ENCODE measurements at places on chromosomes 11 and 22.

DNA sequence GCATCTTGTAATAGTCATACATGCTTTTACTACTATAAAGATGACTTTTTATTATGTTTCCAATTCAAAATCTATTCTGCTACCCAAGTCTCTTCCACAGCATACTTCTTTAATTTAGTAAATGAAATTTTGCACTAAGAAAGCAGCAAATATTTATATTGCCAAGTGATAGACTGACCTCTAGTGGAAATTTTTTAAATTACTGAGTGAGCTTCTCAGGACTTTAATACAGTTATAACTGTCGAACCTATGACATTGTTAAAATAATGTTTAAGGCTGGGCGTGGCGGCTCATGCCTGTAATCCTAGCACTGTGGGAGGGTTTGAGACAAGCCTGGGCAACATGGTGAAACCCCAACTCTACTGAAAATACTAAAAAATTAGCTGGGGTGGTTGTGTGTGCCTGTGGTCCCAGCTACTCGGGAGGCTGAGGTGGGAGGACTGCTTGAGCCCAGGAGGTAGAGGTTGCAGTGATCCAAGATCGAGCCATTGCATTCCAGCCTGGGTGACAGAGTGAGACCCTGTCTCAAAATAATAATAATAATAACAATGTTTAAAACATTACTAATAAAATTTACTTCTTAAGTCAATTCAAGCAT lies 27.3 kb downstream of the STK33 start:
- DNase-seq, result no peak

GRCh38 chr11:32821517-32821916 lies 8.2 kb upstream of the PRRG4 start:
- DNase-seq, result no peak

GRCh38 chr11:84292006-84292405 lies 1005.8 kb upstream of the CCDC90B start:
- no peak for DNase-seq

DNA sequence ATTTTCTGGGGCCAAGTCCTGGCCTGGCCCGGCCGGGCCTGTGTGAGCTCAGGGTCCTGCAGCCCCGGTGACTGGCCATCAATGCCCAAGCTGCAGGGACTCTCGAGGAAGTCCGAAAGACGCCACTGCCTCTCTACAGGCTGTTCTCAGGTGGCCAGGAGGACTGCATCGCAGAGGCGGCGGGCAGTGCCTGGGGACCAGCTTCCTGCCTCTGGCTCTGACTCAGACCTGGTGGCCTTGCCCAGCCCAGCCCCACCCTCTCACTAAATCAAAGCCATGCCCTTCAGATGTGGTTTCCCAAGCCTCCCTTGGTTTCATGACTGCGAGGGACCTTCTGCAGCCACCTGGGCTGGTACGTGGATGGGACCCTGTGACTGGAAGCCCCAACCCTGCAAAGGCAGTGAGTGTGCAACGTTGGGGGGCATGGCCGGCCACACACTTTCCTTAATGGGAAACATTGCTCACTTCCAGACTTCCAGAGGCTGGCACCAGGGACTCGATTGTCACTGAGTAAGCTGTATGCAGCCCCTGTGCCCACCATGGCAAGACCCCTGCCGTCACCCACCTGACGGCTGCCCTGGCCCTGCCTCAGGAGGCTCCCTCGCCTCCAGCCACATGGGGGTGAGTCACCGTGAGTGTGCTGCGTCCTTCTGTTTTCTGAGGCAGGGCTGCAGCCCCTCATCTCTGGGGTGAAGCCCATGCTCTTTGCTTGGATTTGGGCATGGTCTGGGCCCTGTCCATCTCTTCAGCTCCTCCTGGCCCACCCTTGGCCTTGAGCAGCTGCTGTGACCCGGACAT lies 6.0 kb upstream of the FGF3 start:
- peak; percentile 43 for DNase-seq

DNA sequence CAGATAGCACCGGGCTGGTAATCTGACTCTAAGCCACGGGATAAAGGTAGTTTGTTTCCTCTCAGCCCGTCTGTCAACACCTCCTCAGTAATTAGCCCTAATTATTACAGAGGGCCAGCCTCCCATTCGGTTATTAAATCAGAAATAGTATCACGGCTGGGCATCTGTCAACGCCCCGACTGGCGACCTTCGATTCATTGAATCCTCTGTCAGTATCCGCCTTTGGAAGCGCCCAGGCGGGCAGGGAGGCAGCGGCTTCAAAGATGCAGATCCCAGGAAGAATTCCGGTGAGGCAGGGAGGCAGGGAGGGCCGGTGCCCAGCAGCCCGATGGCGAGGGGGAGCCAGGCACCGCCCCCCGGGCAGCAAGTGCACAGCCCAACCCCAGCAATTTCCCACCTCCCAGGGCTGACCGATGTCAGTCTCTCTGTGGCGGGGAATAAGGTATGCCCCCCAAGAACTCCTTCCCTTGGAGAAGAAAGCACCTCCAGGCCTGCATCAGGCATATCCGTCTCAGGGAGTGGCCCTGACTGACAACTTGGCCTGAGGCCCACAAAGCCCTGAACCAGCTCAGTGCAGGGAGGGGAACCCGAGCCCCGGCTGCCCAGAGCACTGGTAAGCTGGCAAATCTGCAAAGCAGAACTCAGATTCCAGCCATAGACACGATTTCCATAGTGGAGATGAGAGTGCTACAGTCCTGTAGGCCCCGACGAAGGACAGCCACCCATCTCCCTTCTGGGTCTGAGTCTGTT lies 11.4 kb downstream of the GNB1L start:
- no peak for DNase-seq

- DNase-seq, result peak; percentile 54
Measured at GRCh38 chr22:23223569-23224317, 43.4 kb downstream of the BCR start.

DNA sequence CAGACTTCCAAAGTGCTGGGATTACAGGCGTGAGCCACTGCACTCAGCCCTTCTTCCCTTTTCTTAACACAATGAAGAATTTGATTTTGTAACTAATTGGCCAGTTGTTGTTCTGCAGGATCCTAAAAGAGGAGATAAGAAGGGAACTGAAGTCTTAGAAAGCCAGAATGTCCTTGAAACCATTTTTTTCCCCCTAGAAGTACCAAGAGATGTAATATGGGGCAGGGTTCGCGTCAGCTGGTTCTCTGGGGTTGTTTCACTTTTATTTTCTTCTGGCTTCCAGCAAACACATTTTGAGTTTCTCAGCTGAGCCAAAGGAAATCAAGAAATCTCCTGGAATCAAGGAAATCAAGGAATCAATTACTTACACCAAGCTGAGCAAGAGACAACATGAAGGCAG lies 7.6 kb upstream of the NUCB2 start:
- DNase-seq, result no peak

- no peak for DNase-seq
Measured at GRCh38 chr22:37054056-37054395, 2.5 kb downstream of the KCTD17 start.

DNA sequence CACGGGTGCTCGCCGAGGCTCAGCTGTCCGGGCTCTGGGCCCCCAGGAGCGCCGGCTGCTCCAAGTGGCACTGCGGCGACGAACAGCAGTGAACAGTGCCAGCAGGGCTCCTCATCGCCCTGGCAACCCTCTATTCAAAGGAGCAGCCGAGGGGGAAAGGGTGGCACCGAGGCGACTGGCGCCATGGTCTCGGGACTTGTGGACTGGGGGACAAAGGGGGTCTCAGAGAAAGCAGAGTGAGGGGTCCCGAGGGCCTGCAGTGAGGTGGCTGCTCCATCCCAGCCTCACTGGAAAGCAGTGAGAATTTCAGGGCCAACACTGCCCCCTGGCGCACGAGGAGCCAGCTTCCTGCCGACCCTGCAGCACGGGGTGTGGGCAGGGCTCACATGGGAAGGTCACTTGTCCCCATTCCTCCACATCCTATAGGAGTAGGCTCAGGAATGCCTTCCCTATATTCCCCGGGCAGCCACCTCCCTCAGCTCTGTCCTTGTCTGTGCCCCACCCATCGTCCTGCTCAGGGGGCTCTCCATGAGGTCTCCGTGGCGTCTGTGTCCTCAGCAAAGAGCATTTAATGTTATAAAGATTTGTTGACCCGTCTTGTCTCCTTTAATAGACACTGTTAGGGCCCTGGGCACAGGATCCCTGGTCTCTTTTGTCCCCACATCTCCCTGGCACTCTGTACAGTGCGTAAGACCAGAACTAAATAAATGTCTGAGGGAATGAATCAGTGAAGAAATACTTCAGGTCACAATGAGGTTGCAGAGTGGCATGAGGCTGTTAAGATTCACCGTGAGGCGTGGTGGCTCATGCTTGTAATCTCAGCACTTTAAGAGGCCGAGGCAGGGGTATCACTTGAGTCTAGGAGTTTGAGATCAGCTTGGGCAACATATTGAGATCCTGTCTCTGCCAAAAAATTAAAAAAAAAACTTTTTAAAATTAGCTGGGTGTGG lies 26.4 kb downstream of the LRFN4 start:
- DNase-seq, result peak; percentile 47

- DNase-seq, result no peak
Measured at GRCh38 chr11:112016088-112016764, 9.0 kb upstream of the DLAT start.

- DNase-seq, result no peak
Measured at GRCh38 chr11:69384251-69385143, 90.5 kb downstream of the MYEOV start.

DNA sequence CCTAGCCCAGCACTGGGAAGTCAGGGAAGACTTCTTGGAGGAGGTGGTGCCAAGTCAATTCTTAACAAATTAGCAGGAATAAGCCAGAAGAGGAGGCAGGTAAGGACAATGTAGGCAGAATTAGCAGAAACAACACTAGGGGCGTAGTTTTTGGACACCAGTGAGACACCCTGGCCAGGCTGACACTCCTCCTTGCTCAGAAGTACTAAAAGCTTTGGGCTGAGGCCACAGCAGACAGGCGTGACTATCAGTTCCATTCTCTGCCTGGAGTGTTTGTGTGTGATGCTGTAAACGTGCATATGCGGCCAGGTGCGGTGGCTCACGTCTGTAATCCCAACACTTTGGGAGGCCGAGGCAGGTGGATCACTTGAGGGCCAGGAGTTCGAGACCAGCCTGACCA lies 36.0 kb downstream of the PHF21B start:
- no peak for DNase-seq

GRCh38 chr11:126561327-126561893 lies 205.9 kb downstream of the ST3GAL4 start:
- no peak for DNase-seq

DNA sequence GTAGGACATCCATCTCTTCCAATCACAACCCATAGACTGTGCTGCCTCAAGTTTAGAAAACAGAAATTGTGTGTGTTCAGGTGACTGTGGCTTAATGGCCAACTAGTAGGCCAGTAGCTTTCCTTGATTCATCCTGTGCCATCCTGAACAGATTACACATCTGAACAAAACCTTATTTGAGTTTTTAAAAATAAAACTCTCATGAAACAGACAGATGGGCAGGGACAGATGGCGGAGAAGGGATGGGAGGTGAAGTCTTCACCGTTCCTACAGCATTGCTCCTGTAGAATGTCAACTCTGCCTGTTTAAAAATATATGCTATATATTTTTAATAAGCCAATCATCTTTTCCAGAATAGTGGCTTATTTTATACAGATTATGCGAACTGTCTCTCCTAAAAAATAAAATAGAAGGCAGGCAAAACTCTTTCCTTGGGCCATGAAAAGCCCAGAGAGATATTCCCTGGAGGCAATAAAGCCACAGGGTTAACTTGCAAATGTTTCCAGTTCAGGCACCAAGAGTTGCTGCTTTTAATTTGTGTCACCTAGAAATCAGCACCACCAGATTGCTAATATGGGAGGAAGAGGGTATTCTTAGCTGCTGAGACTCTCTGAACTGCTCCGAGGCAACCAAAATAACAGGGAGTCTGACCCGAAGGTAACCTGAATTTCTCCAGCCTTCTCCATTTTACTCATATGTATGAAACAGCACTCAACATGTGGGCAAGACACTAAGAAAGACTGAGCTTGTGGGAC lies 861.2 kb downstream of the OPCML start:
- no peak for DNase-seq

GRCh38 chr11:24046731-24047130 lies 450.1 kb upstream of the LUZP2 start:
- no peak for DNase-seq

DNA sequence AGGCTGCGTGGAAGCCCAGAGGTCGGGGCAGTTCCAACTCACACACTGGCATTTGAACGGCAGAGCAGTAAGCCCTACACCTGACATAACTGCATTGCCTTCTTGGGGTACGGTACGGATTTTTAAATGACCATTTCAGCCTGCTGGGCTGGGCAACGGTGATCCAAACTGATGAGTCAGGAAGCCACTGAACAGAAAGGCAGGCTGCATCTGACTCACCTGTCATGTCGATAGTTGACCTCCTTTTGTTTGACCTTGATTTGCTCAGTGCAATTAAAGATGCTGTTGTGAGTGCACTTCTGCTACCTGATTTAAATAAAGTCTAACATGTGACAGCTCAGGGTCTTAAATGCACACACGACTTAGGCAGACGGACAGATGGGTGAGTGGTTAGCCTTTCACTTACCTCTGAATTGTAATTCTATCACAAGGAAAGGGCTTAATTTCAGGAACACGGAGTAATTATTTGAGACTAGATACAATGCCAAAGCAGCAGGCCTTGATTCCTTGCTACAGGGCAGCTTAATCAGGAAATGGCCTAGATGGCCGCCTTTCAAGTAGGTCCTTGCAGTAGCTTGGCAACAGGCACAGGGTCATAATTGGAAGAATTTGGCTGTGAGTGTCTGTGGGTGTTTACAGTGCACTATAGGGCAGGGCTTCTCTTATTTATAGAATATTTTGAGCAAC lies 52.2 kb downstream of the BMAL1 start:
- DNase-seq, result no peak

GRCh38 chr11:90252053-90252452 lies 29.2 kb upstream of the CHORDC1 start:
- no peak for DNase-seq

DNA sequence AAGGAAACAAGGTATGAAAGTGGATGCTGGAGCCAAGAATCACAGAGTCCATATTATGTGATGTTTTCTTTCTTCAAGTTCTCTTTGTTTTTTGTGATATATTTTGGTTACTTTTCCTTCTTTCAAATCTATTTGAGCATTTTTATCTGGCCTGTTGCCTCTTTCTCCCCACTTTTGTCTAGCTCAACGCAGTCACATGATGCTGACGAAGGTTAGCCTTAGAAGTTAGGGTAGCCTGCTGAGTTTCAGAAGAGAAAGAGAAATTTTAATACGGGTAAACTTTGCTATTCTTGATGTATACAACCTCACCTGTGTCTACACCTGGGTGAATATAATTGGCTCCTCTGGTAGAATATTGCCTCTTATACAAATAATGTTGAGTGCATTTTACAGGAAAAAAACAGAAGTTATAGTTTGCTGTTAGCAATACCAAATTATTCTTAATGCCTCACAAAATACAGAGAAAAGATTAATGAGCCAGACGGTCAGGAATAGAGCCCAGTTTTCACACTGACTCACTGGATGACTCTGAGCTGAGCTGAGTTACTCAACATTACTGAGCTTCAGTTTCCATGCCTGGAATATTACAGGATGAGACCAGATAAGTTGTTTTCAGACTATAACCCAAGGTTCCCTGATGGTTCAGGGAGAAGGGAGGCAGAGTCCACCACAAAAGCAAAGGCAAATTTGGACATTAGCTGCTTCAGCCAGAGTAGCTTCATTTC lies 161.6 kb upstream of the BDNF start:
- DNase-seq, result no peak

- DNase-seq, result no peak
Measured at GRCh38 chr11:75851203-75851602, 36.2 kb downstream of the UVRAG start.

Data from pancreas (tissue), 10 donors.